EL (cell line): ENCODE measurements at places on chromosomes 5 and 9.

- no peak for DNase-seq
Observed at GRCh38 chr5:1544294-1544961, 20.7 kb upstream of the LPCAT1 start.

DNA sequence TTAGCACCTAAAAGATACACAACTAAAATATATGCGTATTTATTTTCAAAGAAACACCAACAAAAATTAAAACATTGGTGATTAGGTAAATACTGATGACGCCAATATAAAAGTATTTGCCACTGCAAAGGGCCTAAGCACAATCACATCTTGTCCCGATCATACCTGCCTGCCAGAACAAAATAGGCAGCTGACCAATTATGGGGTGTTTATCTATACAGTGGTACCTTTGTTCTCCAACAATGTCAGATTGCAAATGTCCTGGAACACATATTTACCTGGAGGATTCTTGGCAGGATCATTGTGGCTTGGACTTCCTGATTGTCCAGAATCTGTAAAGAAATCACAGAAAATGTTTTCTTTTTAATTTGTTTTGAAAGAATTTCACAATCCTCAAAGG, 134.5 kb downstream of the NFIB start:
- DNase-seq: no peak

GRCh38 chr5:40909723-40910122, 426 bp downstream of the C7 start:
- DNase-seq: no peak

- DNase-seq: no peak
Observed at GRCh38 chr5:74469234-74469994, 171.1 kb downstream of the ENC1 start.

GRCh38 chr9:86867804-86868313, 79.4 kb downstream of the GAS1 start:
- no peak for DNase-seq

DNA sequence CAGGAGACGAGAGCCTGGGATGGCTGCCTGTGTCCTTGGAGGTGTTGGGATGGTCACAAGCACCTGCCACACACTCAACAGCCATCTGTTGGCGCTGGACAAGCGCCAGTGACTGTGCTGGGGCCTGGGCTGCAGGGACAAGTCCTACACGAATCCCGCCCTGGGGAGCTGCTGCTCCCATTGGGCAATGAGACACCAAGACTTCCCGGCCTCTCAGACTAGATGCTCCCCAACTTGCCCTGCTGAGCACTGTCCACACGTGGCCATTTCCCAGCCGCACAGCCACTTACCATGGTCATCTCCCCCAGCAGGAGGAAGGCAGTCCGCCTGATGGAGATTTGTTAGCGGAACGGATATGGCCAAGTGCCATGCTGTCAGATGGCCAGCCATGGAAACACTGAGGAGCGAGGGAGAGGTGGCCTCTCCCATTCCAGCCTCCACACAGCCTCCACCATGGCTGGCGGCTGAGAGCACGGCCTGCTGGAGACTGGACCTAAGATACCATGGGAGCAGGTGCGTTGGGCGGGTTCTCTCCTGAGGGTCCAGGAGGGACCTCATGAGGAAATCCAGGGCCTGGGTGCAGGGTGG, 43.9 kb downstream of the PRRT1B start:
- DNase-seq: no peak

- peak; percentile 93 for DNase-seq
Observed at GRCh38 chr5:141524604-141525597, 36.0 kb downstream of the PCDHGC5 start.

DNA sequence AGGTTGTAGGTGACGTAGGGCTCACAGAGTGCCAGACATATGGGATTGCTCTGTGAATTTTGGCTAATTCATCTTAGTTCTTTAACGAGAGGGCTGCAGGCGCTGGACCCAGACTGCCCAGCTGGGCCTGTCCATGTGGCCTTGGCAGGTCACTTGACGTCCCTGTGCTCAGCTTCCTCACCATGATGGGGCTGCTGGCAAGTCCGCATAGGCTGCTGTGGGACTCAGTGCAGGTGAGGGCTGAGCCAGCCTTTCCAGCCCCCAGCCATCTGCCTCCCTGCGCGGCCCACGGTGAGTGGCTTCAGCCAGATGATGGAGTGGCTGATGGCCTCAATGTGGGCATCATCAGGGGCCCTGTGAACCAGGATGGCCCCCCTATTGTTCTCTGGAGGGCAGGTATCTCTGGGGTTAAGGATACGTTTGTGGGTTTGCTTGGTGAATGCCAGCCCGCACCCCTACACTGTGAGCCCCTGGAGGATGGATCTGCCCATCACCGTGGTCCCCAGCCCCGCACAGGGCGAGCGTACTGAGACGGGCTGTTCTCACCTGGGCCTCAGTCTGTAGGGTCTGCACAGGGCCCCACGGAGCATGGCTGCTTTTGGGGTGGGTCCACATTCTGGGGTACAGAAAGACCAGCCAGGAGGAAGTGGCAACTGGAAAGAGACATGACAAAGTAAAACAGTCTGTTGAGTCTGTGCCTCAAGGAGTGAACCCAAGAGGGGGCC, 3.7 kb downstream of the CARD19 start:
- no peak for DNase-seq

- DNase-seq: no peak
Observed at GRCh38 chr5:8321272-8321671, 452.3 kb downstream of the MTRR start.

- peak; percentile 98 for DNase-seq
Observed at GRCh38 chr5:35919191-35919590, 19.2 kb downstream of the CAPSL start.

DNA sequence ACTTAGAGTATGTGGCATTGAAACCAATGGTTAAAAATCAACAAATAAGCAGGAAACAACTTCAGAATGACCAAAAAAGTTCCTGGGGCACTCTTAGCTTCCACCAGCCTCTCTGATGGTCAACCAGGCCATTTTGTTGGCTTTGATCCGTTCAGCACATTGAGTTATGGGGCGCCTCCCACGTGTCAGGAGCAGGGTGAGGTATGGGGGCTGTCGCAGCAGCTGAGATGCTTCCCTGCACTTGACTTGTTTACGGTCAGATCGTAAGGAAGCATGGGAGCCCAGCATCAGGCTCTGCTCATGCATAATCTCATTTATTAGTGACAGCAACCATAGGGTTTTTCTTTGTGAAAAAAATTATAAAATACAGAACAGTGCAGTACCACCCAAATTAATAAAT, 16.7 kb downstream of the SYK start:
- DNase-seq: no peak

DNA sequence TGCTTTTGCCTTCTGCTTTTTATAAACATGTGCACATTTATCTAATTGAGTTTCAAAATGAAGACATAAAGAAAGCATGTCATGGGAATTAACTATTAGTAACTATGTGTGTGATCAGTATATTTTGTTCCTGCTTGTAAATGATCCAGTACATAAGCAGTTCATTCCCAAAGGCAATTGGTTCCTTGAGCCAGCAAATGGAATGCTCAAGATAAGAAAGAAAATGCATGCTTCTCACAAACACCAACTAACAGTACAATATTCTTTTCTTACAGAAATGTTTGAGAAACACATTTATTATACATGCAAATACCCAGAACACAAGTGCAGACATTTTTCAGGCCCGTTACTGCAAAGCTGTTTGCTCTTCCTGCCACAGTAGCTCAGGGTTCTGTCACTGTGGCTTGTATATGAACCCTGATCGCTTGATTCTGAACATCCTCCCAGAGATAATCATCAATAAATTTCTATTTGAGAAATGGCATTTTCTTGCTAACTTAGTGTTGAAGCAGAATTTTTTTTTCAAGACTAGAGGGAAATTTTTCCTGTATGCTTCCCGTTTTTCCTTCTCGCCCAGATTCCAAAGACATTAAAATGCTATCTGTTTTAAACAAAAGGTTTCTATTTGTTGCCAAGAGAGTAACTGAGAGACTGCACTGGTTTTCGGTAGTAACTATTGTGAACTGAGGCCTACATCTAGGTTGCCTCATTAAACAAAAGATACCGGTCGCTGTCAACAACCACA, 1.9 kb downstream of the GNAQ start:
- no peak for DNase-seq

DNA sequence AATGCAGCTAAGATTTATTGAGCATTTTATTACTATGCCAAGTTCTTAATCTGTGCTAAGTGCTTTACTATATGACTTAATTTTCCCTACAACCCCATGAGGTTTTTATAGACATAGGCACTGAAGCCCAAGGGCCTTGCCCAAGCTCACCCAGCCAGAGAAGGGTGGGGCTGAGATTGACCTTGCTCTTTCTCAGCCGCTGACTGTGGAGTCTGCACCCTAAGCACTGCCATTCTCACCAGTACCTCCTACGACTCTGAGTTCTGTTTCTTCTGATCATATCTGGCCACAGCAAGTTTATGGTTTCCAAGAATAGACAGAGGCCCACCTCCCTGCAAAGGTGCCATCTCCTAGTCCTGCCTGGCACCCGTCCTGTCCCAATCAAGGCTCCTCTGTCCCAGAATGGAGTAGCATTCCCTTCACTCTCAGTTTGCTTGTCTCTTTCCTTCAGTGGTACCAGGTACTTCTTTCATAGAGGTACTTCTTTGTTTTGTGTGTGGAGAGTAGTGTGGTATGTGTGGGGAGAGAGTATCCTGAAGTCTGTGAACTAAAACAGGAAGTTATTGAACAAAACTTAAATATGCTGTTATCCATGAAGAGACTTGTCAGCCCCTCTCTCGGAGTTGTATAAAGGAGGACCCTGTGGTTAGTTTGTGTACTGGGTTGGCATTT, 42.6 kb downstream of the CSF1R start:
- DNase-seq: no peak

- no peak for DNase-seq
Observed at GRCh38 chr5:151520294-151520693, 70.8 kb downstream of the FAT2 start.

- DNase-seq: no peak
Observed at GRCh38 chr5:9438596-9439354, 107.1 kb downstream of the SEMA5A start.

DNA sequence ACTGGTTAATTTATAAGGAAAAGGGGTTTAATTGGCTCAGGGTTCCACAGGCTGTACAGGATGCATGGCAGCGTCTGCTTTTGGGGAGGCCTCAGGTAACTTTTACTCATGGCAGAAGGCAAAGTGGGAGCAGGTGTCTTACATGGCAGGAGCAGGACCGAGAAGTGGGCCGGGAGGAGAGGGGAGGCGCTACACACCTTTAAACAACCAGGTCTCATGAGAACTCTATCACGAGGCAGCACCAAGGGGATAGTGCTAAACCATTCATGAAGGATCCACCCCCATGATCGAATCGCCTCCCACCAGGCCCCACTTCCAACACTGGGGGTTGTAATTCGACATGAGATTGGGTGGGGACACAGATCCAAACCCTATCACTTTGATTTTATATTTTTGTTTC, 21.7 kb downstream of the TMEM171 start:
- DNase-seq: no peak

DNA sequence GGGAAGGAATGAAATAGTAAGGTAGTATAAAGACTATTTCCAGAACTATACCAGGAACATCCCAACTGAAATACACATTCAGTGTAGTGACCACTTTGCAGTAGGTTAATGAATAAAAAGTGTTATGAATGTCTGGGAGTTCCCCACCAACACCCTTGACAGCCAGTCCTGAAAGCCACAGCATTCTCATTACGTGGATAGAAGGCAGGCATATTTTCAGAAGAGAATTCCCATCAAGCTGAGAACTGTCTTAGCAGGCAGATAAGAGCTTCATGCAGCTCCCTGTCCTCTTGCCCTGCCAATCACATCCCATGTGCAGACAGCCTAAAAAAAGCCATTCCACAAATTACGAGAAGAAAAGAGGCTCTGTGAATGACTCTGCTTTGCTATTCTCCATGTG, 695.0 kb downstream of the DTWD2 start:
- DNase-seq: no peak

GRCh38 chr9:105278751-105279150, 34.3 kb downstream of the SLC44A1 start:
- DNase-seq: no peak

GRCh38 chr5:117138523-117138922, 563.9 kb upstream of the SEMA6A start:
- no peak for DNase-seq

DNA sequence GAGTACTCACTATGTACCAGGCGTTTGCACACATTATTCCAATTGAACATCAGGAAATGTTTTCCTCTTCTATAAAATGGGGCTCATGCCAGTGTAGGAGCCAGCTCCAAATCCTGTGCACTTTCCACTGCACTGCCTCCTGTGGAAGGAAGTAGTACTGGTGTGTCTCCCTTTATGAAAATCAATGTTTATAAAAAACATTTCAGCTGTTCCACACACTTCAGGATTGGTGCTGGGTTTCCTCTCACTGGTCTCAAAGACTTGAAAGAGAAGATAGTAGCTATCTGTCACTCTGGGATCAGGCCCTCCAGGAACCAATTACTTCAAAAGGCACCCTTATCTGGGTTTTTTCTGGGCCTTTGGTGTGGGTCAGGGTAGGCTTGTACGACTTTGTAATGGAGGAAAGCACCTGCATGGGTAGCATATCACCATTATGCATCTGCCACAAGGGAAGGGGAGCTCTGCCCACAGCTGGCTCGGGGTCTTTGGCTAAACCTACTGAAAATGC, 32.5 kb downstream of the RAB14 start:
- DNase-seq: peak; percentile 13

GRCh38 chr9:111483439-111483857, 735 bp downstream of the ECPAS start:
- peak; percentile 56 for DNase-seq

DNA sequence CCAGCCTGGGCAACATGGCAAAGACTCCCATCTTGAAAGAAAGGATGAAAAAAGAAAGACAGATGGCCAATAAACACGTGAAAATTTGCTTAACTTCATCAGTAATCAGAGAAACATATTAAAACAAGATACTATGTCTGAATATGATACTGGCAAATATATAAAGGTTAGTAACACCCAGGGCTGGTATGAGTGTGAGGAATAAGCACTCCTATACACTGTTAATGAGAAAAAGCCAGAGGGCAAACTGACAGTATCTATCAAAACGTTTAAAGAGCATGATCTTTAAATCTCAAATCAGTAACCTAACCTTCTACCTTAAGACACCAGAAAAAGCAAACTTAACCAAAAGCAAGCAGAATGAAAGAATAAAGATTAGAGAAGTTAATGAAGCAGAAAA, 14.1 kb downstream of the B4GALT1 start:
- DNase-seq: no peak

GRCh38 chr9:91814753-91815152, 135.3 kb downstream of the ROR2 start:
- DNase-seq: no peak

- no peak for DNase-seq
Observed at GRCh38 chr5:175848676-175849075, 22.7 kb upstream of the CPLX2 start.
